Posterior cingulate gyrus (tissue), 11 donors: ENCODE measurements at places on chromosomes 7 and 10.

DNA sequence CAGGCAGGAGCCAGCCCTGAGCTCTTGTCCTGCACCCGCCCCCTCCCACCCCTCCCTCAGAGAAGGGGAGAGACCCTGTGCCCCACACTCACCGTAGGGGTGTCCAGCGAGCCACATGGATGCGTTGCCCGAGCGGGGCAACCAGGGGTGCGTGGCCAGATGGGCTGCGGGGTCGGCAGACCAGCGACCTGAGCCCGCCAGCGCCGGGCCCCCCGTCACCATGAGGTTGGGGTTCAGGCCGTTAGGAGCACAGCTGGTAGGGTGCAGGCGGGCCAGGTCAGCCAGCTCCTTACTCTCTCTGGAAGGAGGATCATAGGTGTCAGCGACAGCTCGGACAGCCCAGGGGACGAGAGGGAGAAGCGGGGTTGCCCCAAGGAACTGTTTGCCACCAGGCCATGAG, 46.4 kb downstream of the TNRC18 start:
- DNase-seq = no peak

GRCh38 chr10:86721232-86721631, 35.2 kb upstream of the BMPR1A start:
- DNase-seq = no peak

DNA sequence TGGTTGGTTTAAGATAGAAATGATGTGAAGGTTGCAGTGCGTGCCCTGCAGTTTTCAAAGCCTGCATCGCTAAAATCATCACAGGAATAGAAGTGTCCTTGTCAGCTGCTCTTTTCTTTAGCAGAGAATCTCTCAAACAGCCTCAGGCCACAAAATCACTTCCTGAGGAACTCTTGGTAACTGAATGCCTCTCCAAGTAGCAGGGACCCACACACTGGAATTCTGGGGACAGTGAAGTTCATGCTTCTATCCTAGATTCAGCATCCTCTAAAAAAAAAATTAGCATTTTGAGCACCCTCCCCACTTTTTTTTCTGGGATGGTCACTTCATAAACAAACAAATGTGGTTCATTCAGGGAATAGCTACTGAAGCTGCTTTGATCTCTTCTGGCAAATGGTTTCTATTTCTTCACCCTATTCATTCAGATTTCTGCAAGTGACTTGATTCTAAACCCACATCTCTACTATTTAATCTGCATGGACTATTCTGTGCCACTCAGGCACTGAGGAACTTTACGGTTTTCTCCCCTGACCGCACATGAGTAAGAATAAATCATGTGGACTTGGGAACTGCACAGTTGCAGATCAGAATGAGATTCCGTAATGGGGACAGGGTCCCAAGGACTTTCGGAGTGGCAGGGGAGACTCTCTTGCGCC, 306.9 kb downstream of the FRMD4A start:
- DNase-seq = no peak

- DNase-seq = no peak
These were observed 67.1 kb downstream of the C10orf120 start for GRCh38 chr10:122632576-122632975.

DNA sequence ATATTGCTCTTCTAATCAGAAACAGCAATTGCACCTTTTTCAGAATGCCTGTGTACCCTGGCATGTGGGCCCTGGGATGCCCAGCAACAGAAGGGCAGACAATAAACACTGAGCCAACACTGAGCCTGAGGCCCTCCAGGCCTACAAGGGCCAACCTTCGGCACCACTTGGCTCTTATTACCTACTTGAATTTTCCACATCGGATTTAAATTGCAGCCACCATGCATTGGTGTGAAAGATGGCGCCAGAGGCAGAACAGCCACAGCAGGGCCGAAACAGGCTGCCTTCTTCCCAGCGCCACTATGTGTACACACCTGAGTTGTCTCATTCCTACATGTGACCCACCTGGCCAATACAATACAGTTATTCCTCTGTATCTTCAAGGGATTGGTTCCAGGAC, 51.4 kb upstream of the EZH2 start:
- no peak for DNase-seq

DNA sequence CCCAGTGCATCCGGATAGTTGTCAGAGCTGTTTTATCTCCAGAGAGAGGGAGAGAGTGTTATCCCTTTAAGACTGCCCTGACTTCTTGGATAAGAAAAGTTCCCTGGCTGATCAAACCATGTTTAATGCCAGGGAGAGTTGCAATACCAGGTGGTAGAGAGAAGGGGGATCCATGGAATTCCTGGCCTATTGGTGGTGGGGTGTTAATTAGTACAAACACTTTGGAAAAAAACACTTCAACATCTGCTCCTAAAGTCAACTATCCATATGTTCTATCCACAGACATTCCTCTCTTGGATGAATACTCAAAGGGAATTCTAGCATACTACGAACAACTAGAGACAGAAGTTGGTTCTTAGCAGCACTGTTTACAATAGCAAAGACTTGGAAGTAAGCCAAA, 307.2 kb downstream of the TCERG1L start:
- DNase-seq = no peak

- DNase-seq = no peak
These were observed 192.3 kb upstream of the PITRM1 start for GRCh38 chr10:3364768-3365480.

GRCh38 chr10:35152992-35153391, 26.3 kb downstream of the CREM start:
- no peak for DNase-seq

- DNase-seq = peak; percentile 25
These were observed 258.2 kb downstream of the MAD1L1 start for GRCh38 chr7:1974290-1975101.

GRCh38 chr7:54860843-54861242, 101.8 kb upstream of the SEC61G start:
- DNase-seq = no peak

- DNase-seq = no peak
These were observed 492.2 kb downstream of the CCSER2 start for GRCh38 chr10:84820596-84820995.

GRCh38 chr7:70707823-70708243, 424.1 kb upstream of the GALNT17 start:
- no peak for DNase-seq

DNA sequence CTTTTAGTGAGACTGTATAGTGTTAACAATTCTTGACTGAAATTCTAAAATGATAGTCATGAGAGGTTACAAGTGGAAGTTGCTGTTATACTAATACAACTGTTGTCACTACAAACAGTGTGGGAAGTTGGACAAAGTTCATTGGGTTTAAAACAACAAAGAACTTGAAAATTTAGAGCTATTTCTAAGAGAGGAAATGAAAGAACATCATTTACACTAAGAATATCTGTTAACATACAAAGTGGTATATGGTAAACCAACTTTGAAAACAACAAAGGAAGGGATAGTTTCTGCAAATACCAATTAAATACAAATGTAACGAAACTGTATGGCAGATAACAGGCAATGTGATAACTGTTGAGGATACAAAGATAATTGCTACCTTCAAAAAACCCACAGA, 11.6 kb downstream of the MTPN start:
- DNase-seq = no peak

DNA sequence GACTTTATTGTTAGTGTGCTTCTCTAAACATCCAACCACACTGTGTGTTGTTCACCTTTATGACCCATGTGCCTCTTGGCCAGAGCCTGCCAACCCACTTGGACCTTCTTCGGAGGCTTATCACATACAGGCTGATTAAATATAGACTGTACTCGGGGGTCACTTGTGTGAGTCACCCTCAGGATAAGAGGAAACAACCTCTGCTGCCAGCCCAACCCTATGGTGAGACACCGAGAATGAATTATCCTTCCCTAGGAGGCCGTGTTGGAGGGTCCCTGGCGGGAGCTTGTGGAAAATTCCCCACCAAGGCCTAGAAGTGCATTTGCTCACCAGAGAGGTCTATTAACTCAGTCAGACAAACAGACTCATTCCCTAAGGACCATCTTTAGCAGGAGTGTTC, 63.0 kb downstream of the FAS start:
- no peak for DNase-seq

DNA sequence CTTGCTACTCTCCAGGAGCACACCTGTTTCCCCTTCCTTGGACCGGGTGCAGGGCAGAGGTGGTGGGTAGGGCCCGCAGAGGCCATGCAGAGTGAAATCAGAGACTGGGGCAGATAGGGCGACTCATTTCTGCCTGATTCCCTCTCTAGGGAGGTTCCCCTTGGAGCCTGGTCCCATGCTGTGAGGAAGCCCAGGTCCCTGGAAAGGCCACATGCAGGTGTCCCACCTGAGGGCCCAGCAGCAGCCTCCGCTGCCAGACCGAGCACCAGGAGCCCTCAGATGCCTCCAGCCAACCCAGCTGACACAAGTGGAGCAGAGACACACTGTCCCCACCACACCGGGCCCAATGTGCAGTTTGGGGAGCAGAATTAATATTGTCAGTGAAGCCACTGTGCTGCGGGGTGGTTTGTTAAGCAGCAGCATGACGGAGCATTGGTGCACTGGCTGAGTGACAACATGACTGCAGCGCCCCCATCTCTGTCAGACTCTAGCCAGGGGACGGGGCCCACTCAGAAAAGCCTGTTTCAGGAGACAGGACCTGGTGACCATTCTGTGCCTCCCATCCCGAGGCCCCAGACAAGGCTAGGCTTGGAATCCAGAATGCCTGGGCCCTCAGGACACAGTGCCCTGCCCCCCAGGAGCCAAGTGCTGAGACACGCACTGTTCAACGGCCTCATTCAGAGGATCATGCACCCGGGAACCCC, 30.4 kb upstream of the RET start:
- peak; percentile 16 for DNase-seq

- DNase-seq = no peak
These were observed 498 bp downstream of the NDST2 start for GRCh38 chr10:73810735-73811465.

- no peak for DNase-seq
These were observed 516.5 kb upstream of the ANKRD30A start for GRCh38 chr10:36608866-36609265.
